ENCODE measurements at places on chromosomes 6 and 20.

- no peak for DNase-seq
These were observed 51.3 kb upstream of the GLP1R start for GRCh38 chr6:38997128-38997761.

DNA sequence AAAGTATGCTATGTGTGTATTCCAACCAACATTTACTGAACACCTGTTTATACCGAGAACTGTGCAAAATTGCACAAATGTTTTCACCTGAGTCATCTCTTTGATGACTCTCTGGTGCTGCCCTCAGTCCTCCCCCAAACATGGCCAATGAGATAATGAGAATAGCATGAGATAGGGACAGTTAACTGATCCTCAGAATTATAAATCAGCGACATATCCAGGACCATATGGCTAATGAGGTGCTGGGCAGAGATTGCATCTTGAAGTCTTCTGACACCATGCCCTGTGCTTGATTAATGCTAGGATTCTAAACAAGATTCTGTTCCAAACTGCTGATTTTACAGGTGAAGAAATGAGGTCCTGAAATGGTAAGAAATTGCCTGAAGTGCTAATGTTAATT is 13.0 kb downstream of the CLVS2 start:
- no peak for DNase-seq

DNA sequence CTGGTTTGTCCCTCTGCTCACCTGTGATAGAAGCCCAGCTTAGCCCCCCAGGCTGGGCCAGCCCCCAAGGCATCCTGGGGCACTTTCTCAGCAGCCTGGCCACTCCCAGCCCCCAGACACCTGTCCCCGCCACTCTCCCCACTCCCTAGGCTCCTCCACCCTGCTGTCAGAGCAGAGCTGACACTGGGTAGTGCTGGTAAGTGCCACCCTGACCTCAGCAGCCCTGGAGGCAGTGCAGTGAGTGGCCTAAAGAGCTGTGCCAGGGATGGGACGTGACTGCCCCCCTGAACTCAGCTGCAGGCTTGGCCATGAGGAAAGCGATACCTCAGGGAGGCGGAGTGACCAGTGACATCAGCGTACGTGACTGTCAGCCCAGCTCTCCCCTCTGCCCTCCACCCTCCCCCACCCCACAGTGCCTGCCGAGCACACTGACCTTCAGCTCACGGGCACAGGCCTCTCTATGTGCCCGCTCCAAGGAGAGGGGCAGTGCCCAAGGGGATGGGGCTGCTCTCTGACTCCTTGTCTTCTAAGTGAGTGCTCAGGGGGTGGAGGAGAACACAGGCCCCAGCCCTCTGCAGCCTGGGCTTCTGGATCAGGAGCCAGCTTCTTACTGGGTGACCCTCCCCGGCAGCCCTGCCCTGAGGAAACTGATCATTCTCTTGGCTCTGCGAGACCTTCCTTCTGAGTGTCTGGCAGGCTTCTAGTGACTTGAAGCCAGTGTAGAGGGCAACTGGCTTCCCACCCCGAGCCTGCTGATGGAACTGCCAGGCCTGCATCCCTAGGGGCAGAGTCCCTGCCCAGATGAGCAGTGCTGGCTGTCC is 172.7 kb downstream of the MRPL14 start:
- DNase-seq = no peak

GRCh38 chr20:3222635-3223600 is 13.6 kb downstream of the ITPA start:
- peak; percentile 34 for DNase-seq

- no peak for DNase-seq
These were observed 75.2 kb downstream of the RAMACL start for GRCh38 chr6:166511316-166511715.

DNA sequence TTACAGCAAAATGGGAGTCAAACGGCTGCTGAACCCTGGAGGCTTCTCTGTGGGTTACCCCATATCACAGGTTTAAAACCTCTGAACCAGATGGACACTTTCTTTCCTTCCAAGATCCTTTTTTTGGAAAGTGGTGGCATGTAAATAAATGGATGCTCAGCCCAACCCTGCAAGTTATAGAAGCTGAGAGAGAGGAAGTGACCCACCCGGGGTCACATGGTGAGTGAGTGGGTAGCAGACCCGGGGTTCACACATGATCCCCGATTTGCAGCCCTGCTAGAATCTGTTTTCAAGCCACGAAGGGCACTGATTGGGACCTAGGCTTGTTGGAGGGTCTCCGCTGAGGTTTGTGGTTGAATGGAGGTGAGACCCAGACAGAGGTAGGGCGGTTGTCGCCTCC is 32.0 kb downstream of the SIRPA start:
- DNase-seq = no peak

GRCh38 chr6:4134841-4135664 is at the start of gene ECI2:
ECI2 (minus strand) TSS chr6:4135575; CDS start chr6:4135560, 15 bp downstream.
- peak; percentile 10 for DNase-seq

- no peak for DNase-seq
These were observed 80.0 kb upstream of the TNFAIP3 start for GRCh38 chr6:137787016-137787415.

DNA sequence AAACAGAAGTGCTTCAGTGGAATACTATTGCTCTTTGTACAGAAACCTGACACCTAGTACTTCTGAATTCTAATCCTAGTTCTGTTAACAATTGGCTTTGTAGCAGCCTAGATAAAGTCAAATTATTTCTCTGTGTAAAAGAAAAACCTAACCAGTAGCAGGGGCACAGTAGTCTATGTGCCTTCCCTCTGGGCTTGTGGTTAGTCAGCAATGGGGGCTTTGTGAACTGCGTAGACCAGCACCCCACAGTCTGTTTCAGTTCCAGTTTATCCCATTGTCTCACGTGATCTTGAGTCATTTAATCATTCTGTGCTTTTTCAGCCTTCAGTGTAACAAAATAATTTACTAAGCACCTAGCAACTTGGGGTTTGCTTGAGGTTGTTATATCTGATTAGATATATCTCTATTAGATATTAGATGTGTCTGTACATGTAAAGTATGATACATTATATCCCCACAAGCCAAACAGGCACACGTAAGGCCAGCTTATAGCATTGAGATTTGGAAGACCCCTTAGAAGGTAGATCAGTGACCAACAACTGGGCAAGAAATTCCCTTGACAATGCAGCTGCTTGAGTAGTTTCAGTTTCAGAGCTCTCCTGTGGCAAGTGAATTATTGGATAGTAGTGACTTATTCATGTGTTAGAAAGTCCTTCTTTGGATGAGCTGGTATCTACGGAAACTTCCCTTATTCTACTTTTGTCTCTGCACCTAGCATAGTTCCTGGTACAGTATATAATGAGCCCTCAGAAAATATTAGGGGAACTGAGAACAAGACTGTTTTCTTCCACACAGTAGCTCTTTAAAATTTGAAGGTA is 27.9 kb upstream of the CCR6 start:
- no peak for DNase-seq

- peak; percentile 68 for DNase-seq
These were observed 66.3 kb upstream of the DST start for GRCh38 chr6:56708810-56709597.

GRCh38 chr6:143215363-143215762 is 154.7 kb downstream of the AIG1 start:
- DNase-seq = no peak

DNA sequence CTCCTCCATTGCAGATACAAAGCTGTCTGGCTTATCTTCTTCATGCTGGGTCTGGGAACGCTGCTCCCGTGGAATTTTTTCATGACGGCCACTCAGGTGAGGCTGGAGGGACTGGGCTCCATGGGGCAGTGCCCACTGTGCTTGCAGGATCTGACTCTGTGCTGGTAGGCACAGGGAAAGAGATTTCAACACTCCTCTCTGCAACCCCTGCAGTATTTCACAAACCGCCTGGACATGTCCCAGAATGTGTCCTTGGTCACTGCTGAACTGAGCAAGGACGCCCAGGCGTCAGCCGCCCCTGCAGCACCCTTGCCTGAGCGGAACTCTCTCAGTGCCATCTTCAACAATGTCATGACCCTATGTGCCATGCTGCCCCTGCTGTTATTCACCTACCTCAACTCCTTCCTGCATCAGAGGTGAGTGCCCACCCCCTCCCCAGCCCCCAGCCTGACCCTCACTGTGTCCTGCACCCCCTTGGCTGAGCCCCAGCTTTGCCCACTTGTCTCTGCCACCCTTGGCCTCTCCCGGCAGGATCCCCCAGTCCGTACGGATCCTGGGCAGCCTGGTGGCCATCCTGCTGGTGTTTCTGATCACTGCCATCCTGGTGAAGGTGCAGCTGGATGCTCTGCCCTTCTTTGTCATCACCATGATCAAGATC is 6.1 kb downstream of the SLC29A1 start:
- no peak for DNase-seq

GRCh38 chr6:95865857-95866256 is 149.9 kb upstream of the FUT9 start:
- DNase-seq = no peak

DNA sequence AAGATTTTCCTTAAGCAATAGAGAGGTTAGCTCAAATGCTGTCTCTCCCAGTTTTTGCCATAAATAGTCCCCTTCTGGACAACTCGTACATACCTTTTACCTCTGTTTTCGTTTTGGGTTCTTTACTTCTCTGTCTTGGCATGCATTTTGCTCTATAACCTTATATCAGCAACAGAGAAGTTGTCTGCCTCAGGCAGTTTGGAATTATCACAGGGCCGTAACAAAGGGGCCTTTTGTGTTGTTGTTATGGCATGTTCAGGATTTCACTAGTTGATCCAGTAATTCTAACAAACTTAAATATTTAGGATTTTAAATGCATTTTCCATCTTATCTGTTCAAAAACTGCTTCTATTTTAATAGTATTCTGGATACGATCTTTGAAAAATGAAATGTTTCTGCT is 259.8 kb downstream of the CD109 start:
- DNase-seq = no peak

- DNase-seq = no peak
These were observed 45.9 kb upstream of the MC3R start for GRCh38 chr20:56202493-56203077.

- DNase-seq = no peak
These were observed 55.4 kb upstream of the TMX4 start for GRCh38 chr20:8074931-8075330.

GRCh38 chr6:90495216-90495817 is 91.6 kb downstream of the MAP3K7 start:
- DNase-seq = no peak

DNA sequence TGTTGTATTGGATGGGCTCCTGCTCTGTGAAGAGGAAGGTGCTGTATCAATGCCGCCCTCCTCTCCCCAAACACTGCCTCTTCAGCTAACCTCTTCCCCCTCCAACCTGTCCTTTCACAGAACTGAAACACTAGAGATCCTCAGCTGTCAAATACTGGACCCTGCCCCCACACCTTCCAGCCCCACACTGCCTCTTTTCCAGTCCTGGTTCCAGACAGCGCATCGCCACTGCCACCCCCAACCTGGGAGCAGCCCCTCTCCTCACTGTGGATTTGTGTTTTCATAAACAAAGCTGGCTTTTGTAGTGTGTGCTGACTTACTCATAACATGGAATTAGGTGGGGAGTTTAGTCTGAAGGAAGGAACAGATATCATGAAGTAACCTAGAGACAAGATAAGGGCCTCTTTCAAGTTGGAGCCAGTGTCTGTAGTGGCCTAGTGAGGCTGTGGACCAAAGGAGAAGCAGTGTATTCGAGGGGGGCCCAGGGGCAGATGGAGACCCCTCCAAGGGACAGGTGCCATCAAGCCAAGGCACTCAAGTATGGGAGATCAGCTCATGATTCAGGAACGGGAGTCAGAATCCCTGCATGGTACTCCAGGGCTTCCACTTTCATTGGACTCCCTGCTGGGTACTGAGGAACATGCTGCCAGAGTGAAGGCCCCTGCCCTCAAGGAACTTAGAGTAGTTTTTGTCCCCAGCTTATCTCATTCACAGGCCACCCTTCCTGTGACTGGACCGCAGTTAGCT is 2.1 kb downstream of the SCUBE3 start:
- no peak for DNase-seq

GRCh38 chr6:15524861-15525401 is 137.9 kb downstream of the DTNBP1 start:
- no peak for DNase-seq

- no peak for DNase-seq
These were observed 534 bp downstream of the NANP start for GRCh38 chr20:25623225-25623735.

GRCh38 chr6:31908791-31909190 is 6.9 kb upstream of the ZBTB12 start:
- DNase-seq = no peak

GRCh38 chr6:79868098-79868722 is 79.1 kb downstream of the ELOVL4 start:
- DNase-seq = peak; percentile 75

DNA sequence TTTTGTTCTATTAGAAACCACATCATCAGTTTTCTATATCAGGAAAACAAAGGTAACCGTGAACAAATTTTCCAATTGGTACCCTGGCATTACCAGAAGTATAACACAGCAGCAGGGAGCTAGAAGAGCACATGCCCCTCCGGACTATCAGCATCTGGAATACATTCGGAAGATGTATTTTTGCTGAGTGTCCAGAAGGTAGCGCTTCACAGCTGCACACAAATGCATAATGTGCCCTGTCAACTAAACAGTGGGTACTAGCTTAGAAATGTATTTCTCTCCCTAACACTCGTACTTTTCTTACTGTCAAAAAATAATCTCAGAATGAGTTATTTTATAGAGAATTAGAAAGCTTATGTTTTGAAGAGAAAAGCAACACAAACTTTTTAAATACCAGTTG is 77.6 kb downstream of the HUS1B start:
- DNase-seq = peak; percentile 4

DNA sequence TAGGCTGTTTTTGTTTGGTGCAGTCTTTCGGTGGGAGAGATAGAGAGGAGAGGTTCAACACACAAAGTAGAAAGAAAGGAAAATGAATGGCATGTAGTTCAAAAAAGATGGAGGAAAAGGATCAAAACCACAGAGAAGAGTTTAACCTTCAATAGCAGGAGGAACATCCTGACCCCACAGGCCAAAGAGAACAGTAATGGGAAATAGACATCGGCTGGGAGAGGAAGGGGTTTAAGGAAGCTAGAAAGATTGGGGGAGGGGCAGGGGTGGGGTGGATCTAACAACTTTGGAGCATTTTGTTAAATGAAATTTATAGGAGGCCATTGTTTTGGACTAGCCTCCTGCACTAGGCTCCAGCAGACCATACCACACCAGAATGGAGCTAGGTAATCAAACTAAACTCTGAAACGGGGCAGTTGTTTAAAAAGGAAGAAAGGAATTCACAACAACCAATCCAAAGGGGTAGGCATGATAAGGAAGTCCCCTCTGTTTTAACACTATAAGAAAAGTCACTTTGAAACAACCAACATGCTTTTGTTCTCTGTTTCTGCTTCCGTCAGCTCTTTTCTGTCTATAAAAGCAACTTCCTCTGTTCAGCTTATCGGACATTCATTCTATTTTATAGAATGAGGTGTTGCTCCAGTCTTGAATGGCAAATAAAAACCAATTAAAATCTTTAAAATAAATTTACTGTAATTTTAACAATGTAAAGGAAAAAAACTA is 82.6 kb downstream of the EPB41L2 start:
- no peak for DNase-seq
